HS-5 (cell line): ENCODE measurements at places on chromosomes 16 and 17.

DNA sequence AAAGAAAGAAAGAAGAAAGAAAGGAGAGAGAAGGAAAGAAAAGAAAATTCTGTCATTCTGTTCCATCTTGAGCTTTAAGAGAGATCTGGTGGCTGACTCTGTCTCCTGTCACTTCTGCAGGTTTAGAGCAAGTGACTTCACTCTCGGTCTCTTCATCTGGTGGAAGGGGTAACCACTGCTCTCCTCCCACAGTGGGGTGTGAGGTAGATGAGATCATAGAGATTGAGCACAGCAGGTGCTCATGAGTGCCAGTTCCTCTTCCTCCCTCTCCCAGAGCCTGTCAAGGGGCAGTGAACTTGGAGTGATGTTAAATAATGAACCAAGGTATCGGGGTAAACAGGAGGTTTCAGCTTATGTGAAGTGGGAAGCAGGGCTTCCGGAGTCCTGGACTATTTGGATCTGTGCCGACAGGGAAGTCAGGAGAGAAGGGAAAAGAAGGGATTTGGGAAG lies 47.7 kb downstream of the BEAN1 start:
- DNase-seq, result no peak

DNA sequence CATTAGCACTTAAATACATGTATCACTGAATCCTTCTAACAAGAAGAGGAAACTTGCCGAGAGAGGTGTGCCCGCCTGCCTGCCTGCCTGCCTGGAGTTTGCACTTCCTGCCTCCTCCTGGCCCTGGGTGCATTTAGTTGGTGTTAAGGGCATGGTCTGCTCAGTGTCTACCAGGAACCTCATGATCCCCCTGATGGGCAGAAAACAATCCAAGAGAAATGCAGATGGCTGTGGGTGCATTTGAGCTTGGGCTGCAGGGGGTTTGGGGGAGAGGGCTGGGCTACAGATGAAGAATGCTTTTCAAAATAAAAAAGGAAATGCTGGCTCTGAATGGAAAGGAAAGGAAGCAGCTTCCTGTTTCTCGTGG lies 10.1 kb downstream of the KSR1 start:
- no peak for DNase-seq

GRCh38 chr16:23408823-23409298 lies 44.1 kb downstream of the COG7 start:
- DNase-seq, result no peak

GRCh38 chr17:32558997-32559650 lies 72.3 kb downstream of the CDK5R1 start:
- no peak for DNase-seq

DNA sequence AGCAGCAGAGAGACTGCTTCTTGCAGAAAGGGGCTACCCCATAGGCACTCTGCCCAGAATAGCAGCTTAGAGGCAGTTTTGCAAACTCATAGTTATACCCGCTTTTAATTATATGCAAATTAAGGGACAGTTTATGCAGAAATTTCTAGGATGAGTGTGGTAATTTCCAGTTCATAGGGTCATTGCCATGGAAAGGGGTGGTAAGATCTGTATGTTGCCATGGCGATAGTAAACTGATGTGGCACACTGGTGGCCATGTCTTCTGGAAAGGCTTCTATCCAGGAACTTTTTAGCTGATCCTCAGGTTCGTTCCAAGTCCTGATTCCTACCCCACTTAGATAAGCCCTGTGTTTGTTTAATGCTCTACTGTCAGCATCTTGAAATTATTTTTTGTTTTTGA lies 6.2 kb downstream of the STXBP4 start:
- DNase-seq, result no peak

DNA sequence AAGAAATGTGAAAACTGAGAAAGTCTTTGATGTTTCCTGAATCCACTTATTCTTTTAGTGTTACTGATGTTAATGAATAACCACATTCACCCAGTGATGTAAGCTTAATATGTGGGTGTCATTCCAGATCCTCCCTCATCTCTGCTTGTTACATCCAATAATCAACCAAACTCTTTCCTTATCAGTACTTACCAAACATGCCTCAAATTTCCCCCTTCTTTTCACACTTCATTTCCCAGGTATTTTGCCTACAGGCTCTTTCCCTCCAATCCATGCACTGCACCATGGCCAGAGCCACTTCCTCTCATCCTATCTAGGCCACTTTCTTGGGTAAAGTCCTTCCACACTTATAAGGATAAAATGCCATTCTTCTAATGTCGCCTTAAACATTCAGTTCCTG lies 451.5 kb downstream of the NPIPA7 start:
- no peak for DNase-seq

DNA sequence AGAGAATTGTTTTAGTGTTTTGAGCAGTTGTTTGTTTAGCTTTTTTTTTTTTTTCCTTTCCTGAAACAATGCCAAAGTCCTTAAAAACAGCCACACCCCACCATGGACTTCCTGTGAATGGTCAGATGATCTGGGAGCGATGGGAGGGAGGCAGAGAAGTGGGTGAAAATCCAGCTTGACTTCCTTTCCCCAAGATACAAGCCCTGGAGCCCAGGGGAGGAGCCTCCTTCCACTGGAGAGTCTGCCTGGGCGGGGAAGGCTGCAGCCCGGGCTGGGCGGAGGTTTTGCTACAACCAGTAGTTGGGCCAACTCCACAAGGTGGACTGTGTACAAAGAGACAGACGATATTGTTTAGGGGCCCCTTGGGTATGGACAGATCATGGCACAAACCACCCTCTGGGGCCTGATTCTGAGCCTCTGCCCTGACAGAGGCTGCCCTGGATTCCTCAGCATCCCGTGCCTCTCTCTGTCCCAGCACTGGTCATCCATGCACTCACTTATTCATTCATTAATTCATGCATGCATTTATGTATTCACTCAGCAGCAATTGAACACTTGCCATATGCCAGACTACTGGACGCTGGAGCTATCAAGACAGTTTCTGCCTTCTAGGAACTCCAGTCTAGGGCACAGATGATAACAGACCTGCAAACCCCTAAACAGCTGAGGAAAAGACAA lies 29.8 kb downstream of the WSB1 start:
- DNase-seq, result no peak

DNA sequence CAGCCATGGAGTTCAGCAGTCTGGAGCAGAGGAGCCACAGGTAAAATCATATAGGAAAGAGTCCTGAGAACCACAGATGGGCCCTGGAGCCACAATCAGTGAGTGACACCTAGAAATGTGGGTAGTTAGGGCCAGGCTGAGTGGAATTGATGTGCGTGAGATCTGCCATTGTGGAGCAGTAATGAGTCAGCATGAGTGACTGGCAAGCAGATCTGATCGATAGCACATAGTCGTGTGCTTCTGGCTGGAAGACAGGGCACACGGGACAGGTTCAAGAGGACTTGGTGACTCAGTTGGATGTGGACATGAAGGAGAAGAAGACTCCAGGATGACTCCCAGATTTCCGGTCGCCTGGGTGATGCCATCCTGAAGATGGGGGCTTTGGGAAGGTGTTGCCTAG lies 12.3 kb downstream of the ADORA2B start:
- no peak for DNase-seq

- DNase-seq, result no peak
Measured at GRCh38 chr17:32124985-32125847, 17.1 kb upstream of the RHOT1 start.
